CD4-positive, alpha-beta T cell treated with Interferon alpha-2 for 1 hour (primary cell): ENCODE measurements at places on chromosomes 3 and 15.

DNA sequence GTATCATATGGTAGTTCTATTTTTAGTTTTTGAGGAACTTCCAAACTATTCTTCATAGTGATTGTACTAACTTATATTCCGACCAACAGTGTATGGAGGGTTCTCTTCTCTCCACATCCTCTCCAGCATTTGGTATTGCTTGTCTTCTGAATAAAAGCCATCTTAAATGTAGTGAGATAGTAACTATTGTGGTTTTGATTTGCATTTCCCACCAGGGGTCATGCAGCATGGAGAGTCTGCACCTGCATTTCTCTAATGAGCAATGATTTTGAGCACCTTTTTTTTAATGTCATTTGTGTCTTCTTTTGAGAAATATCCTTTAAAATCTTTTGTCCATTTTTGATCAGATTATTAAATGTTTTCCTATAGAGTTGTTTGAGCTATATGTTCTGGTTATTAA, 718.5 kb downstream of the ZBBX start:
- DNase-seq: no peak

DNA sequence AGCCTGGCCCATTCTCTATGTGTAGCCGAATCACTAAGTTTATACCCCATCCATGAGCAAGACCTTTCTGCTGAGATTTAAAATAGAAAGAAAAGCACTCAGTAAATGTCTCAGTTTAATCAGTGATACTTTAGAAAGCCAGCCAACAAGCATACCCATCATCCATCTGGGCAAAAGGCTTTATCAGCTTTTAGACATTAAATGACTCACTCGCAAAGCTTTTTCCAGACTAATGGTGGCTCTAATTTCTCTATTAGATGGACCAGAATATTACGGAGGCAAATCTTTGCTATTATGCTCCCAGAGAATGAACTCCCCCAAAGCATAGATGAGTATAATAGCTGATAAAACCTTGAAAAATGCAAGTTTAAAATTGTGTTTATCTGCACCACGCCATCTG, 727.8 kb downstream of the GBE1 start:
- DNase-seq: no peak

- DNase-seq: no peak
Observed at GRCh38 chr3:138351916-138352550, 3.7 kb downstream of the MRAS start.

DNA sequence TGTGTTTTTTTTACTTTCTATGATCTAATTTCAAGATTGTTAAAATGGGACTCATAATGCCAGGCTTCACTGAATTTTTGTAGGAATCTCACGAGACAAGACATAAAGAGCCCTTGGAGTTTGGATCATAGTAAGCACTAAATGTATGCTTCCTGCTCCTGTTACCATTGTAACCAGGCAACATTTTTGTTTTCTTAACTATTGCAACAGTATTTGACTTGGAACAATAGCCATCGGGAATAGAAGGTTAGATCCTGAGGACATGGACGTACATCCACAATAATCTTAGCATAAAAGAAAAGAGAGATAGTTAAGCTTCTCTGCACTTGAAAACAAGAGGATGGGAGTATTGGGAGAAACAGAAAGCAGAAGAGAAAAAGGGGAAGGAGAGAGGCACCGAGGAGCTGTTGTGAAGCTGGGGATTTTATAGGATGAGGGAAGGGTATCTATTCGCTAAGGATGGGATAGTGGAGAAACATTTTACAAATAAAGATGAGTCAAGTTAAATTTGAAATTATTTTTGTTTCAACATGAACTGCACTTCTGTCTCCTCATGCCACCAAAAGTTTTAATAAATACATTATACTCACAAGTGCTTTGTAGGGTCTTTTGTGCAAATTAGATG, 131.4 kb downstream of the TMCO5A start:
- no peak for DNase-seq

DNA sequence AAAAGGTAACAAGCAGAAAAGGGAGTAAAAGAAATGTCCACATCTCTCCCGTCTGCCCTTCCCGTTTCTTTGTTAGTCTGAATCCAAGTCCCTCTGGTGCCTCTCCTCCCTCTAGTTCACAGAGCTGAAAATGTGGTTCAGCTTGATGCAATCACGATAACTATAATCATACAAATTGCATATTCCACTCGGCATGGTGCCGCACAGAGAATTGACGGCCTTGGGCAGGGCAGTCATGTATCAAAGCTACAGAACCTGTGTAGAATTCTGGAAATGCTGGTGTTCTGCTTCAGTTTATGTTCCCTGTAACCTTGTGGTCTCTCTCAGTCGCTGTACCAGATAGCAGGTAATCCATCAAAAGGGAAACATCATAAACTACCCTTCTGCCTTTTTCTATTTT, 562.9 kb upstream of the CBLB start:
- DNase-seq: no peak

GRCh38 chr3:107430996-107431245, 53.7 kb downstream of the CCDC54 start:
- no peak for DNase-seq

DNA sequence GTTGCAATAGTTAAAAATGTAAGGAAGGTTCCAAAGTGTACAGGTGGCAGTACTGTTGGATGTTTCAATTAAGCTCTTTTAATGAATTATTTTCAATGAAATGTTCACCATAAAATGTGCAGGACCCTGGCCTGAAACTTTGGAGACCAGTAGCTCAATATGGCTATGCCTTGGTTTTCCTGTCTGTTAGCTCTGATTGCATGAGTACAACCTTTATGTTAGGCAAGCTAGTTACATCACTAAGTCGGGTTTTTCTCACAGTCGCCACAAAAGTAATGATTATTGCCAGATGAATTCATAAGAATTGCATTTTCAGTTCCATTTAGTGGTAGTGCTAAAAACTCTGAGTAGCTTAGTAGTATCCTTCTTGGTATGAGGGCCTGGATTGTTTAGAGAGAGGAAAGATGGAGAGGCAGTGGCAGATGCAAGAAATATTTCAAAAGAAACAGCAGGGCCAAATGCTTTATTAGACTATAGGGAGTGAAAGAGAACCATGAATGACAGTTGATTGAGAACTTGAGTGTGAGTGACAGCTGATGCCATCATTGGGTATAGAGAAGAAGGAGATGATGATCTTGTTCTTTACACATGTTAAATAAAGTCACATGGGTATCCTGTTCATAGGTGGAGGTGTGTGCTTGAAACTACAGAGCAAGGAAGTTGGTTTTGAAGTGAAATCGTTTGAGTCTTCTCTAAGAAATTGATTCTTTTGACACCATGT, 109.5 kb downstream of the AKAP13 start:
- DNase-seq: no peak

- no peak for DNase-seq
Observed at GRCh38 chr3:193452338-193452737, 73.8 kb upstream of the ATP13A5 start.

DNA sequence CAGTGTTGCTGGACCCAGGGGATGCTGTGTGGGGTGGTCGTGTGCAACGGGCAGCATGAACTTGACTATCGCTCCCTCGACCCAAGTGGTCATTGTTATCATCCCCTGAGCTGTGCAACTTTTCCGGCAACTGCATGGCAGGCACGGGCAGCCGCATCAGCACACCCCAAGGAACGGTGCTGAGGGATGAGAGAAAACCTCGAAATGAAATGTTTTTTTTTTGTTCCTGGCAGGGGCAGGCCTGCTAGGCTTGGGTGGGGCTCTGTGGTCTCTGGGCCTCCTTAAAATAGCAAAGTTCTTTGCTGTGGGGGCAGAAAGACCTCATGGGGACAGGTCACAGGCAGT, 51.4 kb downstream of the CORO2B start:
- no peak for DNase-seq

GRCh38 chr15:68217341-68217740, 12.2 kb downstream of the CLN6 start:
- no peak for DNase-seq

- DNase-seq: no peak
Observed at GRCh38 chr15:27358751-27359434, 387.9 kb downstream of the GABRG3 start.

GRCh38 chr3:180072786-180073185, 36.0 kb upstream of the PEX5L start:
- DNase-seq: no peak

GRCh38 chr3:137110392-137110996, 152.7 kb downstream of the IL20RB start:
- DNase-seq: no peak

- no peak for DNase-seq
Observed at GRCh38 chr3:14415501-14415900, 13.1 kb downstream of the SLC6A6 start.

DNA sequence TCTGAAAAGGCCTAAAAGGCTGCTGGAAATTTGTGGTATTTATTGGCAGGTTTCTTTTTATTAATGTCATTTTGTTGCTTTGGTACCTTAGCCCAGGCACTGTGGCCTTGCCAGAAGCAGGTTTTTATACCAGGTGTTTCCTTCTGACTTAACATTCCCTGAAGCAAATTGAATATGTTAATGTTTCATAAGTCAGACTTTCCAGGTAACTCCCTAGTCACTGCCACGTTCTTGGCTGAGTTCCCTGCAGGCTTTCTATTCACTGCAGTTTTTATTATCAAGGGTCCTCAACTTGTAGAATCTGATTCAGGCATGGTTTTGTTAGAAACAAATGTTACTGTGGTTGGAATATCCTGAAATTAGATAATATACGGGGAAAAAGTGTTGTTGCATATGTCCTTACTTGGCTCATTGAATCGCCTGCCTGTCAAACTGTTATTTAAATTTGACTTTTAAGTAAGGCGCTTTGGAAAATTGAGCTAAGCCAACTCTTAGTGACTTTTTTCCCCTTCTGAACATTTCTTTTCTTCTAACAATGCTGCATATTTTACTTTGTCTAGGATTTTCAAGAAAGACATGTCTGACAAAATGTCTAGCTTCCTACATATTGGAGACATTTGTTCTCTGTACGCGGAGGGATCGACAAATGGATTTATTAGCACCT, 22.9 kb downstream of the ITPR1 start:
- no peak for DNase-seq

- peak; percentile 87 for DNase-seq
Observed at GRCh38 chr3:133661454-133662277, at the start of gene TOPBP1. Gene TOPBP1 (minus strand): TSS chr3:133661941. CDS start chr3:133661127, 814 bp downstream.

- DNase-seq: no peak
Observed at GRCh38 chr3:42117175-42118008, 26.2 kb downstream of the TRAK1 start.

DNA sequence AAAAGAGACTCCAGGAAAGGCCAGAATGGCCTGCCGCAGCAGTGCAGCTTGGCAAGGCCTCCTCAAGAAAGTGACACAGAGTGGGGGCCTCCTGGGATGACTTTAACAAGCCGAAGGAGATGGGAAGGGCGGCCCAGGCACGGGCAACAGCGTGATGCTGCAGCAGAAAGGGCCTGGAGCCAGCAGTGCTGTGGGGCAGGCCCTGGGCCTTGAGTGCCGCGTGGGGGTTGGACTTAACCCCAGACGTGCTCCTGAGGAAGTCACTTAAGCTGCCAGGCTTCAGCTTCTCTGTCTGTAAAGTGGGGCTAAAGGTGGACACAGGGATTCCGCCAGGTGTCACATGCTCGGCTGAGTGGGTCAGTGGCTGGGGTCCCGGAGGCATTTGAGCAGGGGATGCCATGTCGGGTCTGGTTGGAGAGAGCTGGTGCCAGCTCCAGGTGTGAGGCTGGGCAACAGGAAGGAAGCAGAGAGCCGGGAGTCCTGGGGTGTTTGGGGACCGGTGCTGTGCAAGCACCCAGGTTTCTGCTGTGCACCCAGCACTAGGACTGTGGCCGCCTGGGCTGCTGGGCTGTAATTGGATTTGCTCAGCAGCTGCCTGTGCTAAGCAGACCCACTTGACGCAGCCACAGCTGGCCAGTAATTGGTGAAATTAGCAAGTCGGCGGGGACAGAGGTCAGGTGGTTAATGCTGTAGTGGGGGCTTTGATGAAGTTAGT, 7.8 kb downstream of the DNAJB8 start:
- DNase-seq: no peak

DNA sequence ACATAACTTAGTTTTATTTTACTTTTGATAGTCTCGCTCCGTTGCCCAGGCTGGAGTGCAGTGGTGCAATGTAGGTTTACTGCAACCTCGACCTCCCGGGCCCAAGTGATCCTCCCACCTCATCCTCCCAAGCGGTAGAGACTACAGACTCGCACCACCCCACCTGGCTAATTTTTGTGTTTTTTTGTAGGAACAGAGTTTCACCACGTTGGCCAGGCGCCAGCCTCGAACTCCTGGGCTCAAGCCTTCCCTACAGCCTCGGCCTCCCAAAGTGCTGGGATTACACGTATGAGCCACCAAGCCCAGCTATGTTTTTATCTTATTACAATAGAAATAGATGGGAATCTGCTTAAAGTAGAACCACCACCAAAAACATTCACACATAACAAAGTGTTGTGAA, 2.9 kb downstream of the RNU5A-1 start:
- no peak for DNase-seq

DNA sequence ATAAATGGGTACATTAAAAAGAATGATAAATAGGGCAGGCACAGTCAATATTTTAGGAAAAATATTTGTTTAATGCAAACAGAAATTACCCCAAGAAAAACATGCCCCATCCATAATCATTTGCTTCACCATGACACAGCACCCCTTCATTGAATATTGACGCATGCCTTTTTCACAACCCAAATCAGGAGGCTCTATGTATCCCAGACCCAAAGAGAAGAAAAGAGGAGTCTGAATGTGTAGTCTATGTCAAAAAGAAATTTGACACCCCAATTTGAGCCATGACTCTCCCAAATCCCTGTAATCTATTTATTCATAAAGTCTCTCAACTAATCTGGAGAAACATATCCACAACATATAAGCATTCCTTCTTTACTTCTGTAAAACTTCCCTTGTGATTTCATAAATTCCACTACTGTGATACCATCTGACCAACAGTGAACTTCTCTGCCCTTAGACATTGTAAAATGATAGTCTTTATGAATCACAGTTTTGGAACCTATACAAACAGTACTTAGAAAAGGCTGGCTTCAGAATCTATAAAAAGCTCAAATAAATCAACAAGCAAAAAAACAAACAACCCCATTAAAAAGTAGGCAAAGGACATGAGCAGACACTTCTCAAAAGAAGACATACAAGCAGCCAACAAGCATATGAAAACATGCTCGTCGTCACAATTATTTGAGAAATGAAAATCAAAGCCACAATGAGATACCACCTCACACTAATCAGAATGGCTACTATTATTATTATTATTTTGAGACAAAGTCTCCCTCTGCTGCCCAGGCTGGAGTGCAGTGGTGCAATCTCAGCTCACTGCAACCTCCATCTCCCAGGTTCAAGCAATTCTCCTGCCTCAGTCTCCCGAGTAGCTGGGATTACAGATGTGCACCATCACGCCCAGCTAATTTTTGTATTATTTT, 53.4 kb upstream of the XRN1 start:
- DNase-seq: no peak
